ENCODE measurements at places on chromosomes 16 and 17.
A peak's percentile ranks its signal among the peaks of the same experiment; 100 is the strongest.

GRCh38 chr16:88758944-88759244 lies 26.1 kb downstream of the PIEZO1 start:
- no peak for DNase-seq

DNA sequence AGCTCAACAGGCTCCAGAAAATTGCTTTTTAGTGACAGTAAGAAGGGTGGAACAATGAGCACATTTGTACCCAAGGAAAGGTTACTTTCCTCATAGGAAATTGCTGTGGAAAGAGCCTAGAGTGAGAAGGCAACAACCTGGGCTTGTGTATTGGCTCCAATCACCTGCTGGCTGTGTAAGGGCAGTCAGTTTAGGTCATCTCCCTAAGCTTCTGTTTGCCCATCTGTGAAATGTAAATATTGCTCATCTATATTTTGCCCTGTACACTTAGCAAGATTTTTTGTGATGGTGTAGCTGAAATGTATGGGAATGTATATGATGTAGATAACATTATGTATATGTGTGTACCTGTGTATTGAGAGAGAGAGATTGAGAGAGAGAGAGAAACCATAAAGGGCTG lies 225.2 kb upstream of the MPHOSPH6 start:
- no peak for DNase-seq

- DNase-seq, result no peak
Observed at GRCh38 chr16:25633549-25633948, 58.2 kb upstream of the HS3ST4 start.

DNA sequence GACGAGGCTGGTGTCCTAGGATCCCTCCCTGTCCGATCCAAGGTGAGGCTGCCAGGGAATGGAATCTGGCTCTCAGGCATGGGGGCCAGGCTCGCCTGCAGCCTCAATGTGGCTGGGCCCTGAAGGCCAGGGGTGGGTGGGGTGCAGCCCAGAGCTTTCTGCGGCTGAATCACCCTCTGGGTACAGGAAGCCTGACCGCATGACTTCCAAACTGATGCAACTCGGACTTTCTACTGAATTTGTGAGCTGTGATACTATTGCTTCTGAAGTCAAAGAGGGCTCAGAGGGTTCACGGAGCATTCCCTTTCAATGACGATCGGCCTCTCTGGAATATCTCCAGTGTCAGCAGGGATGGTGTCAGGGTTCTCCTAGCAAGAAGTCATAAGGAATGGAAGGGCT lies 123.7 kb downstream of the METRNL start:
- DNase-seq, result peak; percentile 94

GRCh38 chr17:40452216-40452787 lies 9.1 kb downstream of the IGFBP4 start:
- peak; percentile 77 for DNase-seq

GRCh38 chr17:10614536-10615155 lies 42.5 kb downstream of the MYH3 start:
- DNase-seq, result peak; percentile 82

DNA sequence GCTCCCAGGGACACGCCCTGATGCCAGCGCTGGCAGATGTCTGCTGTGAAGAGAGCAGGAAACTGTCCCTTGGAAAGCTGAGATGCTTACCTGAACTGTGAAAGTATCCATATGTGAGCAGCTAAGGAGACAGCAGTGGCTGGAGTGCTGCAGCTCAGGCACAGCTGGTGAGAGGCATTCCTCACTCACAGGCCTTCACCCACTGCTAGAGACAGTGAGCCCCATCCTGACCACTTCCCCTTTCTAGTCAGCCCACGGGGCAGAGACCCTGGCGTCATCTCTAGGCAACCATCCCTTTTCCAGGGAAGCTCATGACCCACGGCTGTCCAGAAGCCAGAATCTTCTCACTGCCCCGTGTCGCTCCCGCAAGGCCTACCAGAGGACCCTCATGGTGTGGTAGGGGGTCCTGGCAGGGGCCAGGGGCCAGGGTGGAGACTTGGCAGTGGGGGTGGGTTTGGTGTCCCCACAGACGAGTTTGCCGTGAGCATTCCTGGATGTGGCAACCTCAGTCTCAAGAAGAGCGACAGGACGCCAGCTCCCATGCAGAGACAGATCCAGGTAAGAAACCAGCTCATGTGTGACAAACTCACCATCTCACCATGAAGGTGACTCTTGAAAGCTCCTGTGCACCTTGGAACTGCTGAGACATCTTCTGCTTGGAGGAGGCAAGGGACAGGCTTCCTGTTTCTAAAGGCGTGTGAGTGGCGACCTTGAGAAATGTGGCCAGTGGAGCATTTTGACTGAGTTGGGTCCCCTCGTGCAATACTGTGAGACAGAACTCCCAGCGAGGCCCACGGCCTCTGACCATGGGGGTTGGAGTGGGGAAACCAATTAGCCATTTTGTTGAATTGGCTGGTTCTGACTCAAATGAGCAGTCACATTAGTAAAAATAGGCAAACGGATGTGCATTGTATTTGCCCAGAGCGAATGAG lies at the start of gene SCIMP:
SCIMP (minus strand) TSS at position 216 of the 932 bp plus-strand sequence; CDS start at position 111, 105 bp downstream.
- DNase-seq, result no peak

DNA sequence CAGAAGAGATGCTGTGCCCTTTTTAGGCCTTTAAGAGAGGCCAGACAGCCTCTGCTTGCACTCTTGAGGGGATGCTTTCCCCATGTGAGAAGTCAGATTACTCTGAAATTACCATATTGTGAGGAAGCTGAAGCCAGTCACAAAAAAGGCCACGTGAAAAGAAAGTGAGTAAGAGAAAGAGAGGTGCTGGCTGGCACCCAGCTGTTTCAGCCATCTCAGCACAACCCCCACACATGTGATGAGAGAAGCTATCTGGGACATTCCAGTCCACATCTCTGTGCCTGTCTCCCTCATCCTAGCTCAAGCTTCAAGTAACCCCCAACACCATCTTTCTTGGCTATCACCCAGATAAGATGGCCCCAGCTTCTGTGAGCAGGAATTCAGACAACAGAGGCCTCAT lies 131.4 kb downstream of the HS3ST2 start:
- no peak for DNase-seq

GRCh38 chr17:64661976-64662773 lies at the start of gene SMURF2:
Gene SMURF2, minus strand, starts transcription at chr17:64662307. Its CDS starts 427 bp downstream, at chr17:64661880.
- DNase-seq, result peak; percentile 90

DNA sequence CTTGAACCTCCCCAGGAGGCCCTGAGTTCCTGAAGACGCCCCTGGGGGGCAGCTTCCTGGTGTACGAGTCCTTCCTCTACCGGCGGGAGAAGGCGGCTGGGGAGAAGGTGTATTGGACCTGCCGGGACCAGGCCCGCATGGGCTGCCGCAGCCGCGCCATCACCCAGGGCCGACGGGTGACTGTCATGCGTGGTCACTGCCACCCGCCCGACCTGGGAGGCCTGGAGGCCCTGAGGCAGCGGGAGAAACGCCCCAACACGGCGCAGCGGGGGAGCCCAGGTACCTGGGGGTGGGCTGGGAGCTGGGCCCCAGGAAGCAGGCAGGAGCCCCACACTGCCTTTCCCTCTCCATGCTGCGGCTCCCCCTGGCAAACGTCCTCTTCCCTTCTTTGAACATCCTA lies 22.0 kb downstream of the FLYWCH1 start:
- no peak for DNase-seq

GRCh38 chr17:15265131-15265530 lies at the start of gene PMP22:
Gene PMP22, minus strand, starts transcription at chr17:15265326. Its CDS starts 4,599 bp downstream, at chr17:15260727.
- no peak for DNase-seq

- DNase-seq, result peak; percentile 22
Observed at GRCh38 chr17:75552425-75553294, 27.2 kb downstream of the LLGL2 start.

DNA sequence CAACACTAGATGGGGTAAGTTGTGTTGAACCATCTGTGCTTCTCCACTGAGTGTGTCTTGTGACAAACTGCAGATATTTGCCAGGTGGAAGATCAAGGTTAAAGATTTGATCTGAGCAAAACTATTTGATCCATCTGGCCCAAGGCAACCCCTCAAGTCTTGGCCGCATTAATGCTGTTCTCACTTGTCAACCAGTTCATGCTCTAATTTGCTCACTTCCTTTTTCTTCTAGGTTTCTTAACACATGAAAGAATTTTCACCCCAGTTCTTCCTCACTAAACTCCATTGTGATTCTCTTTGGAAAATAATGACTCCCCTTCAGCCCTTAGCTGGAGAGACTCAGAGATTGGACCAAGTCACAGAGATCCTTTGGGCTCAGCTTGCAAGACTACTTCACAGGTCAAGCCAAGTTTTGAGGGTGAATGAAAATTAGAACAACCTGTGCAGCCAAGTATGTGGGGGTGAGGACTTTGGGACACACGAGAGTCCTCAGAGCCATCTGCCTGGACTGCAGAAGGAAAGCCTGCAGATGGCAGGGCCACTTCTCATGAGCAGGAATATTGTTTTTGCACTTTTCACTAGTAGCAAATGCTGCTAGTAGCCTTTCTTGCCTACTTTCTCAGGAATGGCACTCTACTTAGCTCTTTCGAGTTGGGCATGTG lies 166.5 kb downstream of the AXIN2 start:
- DNase-seq, result no peak

- DNase-seq, result no peak
Observed at GRCh38 chr16:62760398-62760797, 724.2 kb upstream of the CDH8 start.

- DNase-seq, result no peak
Observed at GRCh38 chr17:82324566-82325285, 7.3 kb upstream of the CD7 start.

DNA sequence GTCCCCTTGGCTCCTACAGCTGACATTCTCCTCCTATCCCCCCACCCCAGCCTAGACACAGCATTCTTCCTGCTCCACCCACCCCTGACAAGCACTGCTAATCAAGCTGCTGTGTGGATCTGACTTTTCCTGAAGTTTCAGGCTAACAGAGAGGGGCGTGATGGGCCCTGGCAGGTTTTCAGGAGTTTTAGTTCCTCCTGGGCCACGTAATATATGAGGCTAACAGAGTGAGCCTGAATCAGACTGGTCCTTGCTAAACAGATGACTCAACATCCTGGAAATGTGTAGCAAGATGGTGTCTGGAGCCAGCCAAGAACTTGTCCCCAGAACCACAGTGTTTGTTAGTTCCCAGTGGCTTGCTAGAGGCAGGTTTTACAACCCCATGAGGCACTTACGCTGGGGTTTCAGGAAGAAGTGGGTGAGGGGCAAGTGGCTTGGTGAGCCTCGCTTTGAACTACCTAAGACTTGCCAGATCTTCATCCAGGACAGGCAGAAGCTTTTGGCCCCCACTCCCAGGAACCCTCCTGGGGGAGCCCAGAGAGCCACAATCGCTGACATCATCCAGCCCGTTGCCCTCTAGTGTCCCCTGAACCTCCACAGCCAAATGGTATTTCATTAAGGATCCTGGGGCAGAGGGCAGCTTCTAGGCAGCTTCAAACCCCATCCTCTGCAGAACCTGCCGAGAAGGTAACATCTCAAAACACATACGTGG lies 15.9 kb downstream of the TMEM92 start:
- DNase-seq, result peak; percentile 96

DNA sequence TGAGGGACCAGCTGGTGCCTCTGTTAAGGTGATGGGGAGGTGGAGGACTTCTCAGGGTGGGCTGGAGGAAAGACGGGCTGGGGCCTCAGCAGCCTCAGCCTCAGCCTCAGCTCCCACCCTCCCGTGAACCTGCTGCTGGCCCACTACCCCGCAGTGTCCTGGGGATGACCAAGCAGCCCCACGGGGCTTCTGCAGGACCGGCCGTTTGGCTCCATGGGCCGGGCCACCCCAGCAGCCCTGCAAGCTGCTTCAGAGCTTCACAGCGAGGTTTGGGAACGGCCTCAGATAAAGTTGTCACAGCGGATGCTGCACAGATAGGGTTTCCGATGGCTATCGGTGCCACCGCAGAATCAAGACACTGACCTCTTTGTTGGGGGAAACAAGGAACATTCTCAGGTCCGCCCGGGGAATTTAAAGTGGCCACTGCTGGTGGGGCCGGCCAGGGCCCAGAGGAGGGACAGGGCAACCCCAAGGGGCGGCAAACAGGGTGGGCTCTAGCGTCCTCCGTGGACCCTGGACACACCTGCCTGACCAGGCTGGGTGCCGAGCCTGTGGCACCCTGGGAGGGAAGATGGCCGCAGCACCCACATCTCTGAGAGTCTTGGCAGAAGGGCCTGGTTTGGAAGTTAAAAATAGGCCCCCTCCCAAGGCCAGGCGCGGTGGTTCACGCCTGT lies 47.8 kb upstream of the ZC3H18 start:
- DNase-seq, result no peak

GRCh38 chr17:14840616-14841231 lies 424.4 kb downstream of the PMP22 start:
- peak; percentile 79 for DNase-seq

- peak; percentile 66 for DNase-seq
Observed at GRCh38 chr17:51764387-51764971, 394.0 kb downstream of the CA10 start.

DNA sequence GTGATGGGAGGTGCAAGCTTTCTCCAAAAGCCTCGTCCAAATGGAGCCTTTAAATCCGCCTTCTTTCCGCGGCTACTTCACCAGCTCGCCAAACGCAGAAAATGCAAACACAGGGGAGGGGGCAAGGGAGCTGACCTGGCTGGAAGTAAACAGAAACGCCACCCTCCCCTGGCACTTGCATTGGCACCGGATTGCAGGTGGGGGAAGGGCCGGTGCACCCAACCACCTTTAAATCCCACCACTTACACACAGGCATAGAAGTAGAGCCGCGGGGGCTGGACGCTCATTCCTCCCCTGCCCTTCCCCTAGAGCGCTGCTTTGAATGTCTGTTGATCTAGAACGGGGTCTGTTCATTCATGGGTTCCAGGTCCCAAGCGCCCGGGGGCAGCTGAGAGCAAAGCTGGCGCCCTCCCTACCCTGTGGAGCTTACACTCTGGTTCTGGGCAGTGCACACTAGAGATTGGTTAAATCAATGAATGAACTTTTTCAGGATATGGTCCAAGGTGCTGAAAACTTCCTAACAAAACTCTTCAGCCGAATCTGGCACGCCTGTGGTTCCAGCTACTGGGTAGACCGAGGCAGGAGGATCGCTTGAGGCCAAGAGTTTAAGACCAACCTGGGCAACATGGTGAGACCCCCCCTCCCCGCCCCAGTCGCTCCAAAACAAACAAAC lies 920 bp upstream of the ZCCHC14 start:
- peak; percentile 35 for DNase-seq

DNA sequence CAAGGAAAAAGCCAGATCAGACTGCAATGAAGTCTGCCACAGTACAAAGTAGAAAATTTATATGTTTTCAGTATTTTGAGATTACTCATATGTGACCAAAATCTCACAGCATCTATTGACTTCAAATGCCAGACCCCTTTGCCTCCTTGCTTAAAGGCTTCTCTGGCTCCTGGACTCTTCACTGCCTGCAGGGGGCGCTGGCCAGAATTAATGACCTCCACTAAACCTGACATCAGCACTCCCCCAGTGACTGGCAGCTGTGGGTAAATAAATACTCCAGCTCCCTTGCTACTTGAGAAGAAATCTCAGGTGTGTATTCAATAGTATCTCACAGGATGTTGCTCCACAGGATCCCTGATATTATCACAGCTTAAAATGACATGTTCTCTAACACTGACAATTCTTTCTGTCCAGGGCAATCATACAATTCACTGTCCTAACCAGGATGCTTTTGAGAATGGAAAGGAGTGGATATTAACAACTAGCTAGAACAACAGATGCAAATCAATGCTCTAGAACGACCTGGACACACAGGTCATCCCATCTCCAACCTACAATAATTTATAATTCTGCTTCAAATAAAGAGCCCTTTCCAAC lies 4.0 kb downstream of the BECN1 start:
- peak; percentile 83 for DNase-seq
